Mesenteric fat pad (tissue), 1 donor: ENCODE measurements at places on chromosomes 16 and 17. TPM values are rescaled to one million over a fixed set of nuclear protein-coding genes. Genes with fewer than 3 reads are reported as not detected.

Gene SLC35G6
- total RNA-seq: not detected

Gene SCPEP1
- 99.4 TPM for total RNA-seq

Gene GPRC5C
- 17.9 TPM for total RNA-seq

Gene CLEC19A
- not detected for total RNA-seq

Gene CCL14
- 61.1 TPM for total RNA-seq

Gene TBC1D3G
- not detected for total RNA-seq

DNA sequence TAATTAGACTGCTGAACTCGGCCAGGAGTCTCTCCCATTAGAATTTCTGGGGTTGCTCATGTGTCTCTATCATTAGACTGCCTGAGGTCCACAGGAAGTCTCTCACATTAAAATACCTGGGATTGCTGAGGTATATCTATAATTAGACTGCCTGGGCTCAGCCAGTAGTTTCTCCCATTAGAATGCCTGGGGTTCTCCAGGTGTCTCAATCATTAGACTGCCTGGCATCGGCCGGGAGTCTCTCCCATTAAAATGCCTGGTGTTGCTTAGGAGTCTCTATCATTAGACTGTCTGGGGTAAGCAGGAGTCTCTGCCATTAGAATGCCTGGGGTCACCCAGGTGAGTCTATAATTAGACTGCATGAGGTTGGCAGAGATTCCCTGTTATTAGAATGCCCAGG, 2233.4 kb downstream of the TP53TG3F start:
- peak; percentile 35 for DNase-seq

GRCh38 chr17:80616705-80617104, 72.1 kb downstream of the RPTOR start:
- DNase-seq: no peak

GRCh38 chr17:62641153-62641552, 13.7 kb downstream of the MRC2 start:
- DNase-seq: no peak

DNA sequence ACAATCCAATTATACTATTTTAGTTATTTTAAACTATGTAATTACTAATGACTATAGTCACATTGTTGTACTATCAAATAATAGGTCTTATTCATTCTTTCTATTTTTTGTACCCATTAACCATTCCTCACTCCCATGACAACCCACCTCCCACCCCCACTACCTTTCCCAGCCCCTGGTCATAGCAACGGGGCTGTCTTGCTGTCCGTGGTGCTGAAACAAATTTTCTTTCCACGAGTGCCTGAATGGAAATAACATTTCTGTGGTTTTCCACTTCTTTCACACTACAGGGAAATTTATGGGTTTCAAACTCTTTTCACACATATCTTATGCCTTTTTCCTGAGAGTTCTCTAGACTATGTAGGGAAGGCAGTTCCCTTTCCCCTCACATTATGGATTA, 326.6 kb downstream of the PHKB start:
- no peak for DNase-seq

GRCh38 chr17:70201872-70202419, 32.6 kb downstream of the KCNJ2 start:
- no peak for DNase-seq

DNA sequence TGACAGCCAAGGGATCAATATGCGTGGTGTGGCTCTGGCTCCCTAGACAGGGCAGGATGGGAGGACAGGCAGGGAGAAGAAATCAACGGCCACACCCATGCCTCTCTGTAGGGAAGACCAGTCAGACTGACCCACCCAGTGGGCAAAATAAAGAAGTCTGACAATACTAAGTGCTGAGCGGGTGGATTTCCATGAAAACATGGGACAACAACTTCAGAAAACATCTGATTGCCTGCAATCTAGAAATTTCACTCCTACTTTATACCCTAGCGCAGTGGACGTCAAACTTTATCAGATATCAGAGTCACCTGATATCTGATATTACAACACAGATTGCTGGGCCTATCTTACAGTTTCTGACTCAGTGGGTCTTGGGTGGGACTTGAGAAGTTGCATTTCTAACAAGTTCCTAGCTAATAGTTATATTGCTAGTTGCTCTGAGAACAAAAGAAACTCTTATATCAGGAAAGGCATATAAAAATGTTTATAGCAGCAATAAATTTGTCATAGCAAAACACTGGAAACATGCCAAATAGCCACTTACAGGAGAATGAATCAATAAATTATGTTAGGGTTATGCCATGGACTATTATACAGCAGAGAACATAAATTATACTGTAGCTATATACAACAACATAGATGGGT, 38.4 kb downstream of the C17orf67 start:
- no peak for DNase-seq

DNA sequence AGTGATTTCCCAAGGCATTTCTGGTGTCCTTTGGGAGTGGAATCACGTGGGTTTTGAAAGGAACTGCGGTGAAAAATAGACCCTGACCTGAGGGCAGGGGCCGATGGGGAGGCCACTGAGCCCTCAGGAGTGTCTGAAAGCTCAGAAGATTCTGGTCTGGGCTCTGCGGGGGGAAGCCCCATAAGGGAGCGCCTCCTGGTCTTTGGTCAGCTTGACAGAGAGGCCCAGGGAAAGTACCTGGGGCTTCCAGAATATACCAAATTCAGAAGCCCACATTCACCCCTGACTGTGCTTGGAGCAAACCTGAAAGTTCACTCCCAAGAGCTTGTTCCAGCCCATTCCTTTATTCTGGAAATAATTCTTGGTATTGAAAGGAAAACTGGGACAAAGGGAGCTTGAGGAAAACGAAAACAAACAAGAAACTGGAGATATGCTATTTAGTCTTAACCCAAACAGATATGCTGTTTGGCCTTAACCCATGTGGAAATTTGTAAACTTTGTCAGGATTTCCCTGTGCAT, 23.2 kb upstream of the NAGLU start:
- DNase-seq: no peak

- DNase-seq: no peak
Measured at GRCh38 chr17:8611137-8611536, 19.4 kb downstream of the MYH10 start.

GRCh38 chr17:6348891-6349290, 86.0 kb downstream of the AIPL1 start:
- DNase-seq: peak; percentile 8

GRCh38 chr17:77869665-77870132, 88.8 kb upstream of the TNRC6C start:
- no peak for DNase-seq
